WERI-Rb-1 (cell line): ENCODE measurements at places on chromosomes 5 and 9.

DNA sequence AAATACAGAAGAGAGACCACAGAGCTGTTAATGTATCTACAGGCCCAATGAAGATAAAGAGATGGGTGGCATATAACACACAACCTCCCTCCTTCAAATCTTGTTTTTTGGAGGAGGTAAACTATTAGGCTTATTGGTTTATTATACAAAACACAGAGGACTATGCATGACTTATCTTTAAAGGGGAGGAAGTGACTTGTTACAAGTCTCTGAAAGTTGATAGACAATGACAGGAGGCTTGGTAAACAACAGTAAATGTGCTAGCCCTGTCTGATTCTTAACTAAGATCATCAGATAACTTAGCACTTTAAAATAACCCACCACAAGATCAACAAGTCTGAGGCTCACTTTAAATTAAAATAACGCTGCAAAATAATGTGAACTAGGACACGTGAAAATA lies 219.0 kb downstream of the MLLT3 start:
- DNase-seq: no peak

GRCh38 chr5:69113851-69114250 lies 20.0 kb downstream of the SLC30A5 start:
- DNase-seq: no peak

DNA sequence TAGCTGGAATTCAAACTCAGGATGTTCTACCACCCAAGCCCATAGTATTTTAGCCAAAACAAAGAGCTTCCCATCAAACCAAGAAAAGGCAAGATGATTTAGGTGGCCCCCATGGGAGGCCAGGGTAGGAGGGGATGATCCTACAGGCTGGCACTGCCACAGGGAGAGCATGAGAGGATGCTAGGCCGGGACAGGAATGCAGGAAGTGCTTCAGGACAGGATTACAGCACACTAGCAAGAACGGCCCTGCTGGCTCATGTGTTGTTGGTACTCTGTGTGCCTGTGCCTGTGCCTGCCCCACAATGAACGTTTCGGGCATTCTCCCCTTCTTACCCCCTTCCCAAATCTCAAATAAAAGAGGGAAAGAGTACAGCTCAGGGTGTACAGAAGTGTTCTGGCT lies 110.7 kb upstream of the TRIM32 start:
- DNase-seq: no peak

- no peak for DNase-seq
Measured at GRCh38 chr9:131006601-131007000, 2.4 kb upstream of the LAMC3 start.

DNA sequence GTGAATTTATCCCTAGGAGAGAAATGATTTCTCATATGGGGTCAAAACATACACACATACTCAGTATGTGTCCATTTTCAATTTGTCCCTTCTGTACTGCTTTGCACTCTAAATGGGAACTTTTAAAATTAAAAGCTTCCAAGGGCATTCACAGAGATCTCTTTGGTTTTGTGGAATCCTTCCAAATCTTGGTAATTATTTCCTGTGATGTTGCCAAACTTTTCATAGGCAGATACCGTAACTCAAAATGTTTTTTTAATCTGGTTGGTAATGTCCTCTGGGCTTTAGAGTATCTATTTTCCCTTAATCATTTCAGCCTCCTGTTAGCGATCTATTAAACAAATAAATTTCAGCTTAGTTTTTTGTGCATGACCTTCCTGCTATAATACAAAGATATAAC lies 282.4 kb downstream of the ARHGEF28 start:
- no peak for DNase-seq

GRCh38 chr5:178996156-178996555 lies 1.0 kb upstream of the GRM6 start:
- DNase-seq: peak; percentile 90

DNA sequence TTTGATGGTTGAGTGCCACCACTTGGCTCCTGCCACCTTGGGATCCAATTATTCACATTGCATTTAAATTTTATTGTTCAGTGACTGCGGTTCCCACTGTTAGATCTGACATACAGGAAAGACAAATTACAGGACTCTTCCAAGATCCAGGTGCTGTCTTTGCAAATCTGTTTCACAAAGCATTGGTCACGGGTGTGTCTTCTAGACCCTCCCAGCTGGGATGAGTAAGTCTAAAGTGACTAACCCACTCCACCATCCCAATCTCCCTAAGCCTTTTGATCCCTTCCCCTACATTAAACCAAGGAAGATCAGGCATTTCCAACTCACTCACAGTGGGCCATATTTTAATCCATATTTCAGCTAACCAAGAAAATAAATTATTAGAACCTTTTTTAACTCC lies 1016.3 kb upstream of the CTNND2 start:
- no peak for DNase-seq

DNA sequence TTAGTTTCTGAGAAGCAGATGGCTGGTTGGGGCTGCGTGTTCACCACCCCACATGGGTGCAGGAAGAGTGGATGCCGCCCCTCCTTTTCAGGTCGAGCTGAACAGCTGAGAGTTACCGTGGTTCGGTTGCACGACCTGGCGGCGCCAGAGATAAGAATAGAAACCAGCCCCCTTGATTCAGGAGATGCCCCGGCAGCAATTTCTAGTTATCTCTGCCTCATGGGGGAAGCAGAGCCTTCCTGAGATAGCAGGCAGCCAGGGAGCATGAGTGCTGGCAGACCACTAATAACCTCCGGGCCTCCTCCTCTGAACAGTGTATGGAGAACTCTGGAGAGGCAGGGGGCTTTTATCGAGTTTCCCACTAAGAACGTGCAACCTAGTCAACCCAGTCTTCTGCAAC lies 177.8 kb downstream of the NSG2 start:
- no peak for DNase-seq

- DNase-seq: no peak
Measured at GRCh38 chr5:106843812-106844416, 826.8 kb downstream of the EFNA5 start.
